ENCODE measurements at places on chromosomes 6 and 20. TPM values are rescaled to one million over a fixed set of nuclear protein-coding genes. Genes with fewer than 3 reads are reported as not detected.
A peak's percentile ranks its signal among the peaks of the same experiment; 100 is the strongest.

FILIP1 gene
- total RNA-seq: 79.2 TPM

OGFRL1 gene
- total RNA-seq: 22.4 TPM

OR2H2 gene
- 0.48 TPM for total RNA-seq

- no peak for DNase-seq
These were observed 70.1 kb upstream of the EMILIN3 start for GRCh38 chr20:41436679-41437078.

DNA sequence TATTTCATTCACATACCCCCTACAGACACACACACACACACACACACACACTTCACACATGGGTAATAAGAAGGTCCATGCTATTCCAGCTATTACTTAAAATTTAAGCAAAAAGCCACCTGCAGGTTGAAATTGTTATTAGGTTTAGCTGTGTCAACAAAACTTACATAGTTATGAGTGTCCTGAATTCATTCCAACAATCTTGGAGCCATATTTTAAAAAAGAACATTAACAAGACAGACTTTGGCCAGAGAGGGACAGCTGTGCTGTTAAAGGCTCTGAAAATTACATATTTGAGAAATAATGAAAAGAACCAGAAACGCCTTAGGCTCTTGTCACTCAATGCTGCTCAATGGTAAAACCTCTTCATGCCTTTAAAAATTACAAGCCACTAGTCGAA is 455.3 kb downstream of the EPM2A start:
- DNase-seq: peak; percentile 26

DNA sequence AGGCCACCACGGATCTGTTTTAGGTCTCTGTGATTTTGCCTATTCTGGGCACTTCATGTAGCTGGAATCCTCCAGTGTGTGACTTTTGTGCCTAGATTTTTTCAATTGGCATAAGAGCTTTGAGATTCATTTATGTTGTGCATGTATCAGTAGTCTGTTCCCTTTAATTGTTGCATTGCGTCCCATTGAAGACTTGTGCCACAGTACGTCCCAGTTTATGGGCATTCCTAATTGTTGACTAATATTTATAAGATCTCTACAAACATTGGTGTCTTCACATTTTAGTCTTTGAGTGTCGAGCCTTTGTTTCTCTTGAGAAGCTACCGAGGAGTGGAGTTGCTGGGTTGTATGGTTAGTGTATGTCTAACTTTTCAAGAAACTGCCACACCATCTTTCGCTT is 704 bp upstream of the FAM210B start:
- no peak for DNase-seq

DNA sequence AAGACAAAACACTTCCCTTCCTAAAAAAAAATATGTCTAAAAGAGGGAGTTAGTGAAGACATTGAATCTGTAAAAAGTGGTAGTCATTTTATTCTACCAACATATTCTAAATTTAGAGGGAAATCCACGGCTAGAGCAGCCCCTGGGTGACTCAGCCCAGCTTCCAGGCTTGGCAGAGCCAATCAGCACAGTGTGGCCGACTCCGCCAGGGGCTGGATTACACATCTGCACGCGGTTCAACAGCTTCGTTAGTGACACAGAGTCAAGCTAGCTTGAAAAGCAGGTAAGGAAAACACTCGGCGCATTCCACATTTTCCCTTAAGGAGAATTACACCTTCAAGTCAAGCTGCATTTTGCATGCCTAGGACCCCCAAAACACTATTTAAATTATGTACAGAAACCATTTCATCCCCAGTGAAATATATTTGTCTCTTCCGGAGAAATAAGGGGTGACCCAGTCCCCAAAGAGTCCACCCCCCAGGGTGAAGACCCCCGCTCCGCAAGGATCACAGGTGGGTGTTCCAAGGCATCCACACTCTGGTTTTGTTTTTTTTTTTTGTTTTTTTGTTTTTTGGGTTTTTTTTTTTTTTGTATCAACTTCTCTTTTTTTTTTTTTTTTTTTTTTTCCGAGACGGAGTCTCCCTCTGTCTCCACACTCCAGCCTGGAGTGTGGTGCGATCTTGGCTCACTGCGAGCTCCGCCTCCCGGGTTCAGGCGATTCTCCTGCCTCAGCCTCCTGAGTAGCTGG is 58.4 kb upstream of the ARID1B start:
- peak; percentile 59 for DNase-seq

- peak; percentile 14 for DNase-seq
These were observed 347.7 kb downstream of the BCKDHB start for GRCh38 chr6:80454197-80454596.

DNA sequence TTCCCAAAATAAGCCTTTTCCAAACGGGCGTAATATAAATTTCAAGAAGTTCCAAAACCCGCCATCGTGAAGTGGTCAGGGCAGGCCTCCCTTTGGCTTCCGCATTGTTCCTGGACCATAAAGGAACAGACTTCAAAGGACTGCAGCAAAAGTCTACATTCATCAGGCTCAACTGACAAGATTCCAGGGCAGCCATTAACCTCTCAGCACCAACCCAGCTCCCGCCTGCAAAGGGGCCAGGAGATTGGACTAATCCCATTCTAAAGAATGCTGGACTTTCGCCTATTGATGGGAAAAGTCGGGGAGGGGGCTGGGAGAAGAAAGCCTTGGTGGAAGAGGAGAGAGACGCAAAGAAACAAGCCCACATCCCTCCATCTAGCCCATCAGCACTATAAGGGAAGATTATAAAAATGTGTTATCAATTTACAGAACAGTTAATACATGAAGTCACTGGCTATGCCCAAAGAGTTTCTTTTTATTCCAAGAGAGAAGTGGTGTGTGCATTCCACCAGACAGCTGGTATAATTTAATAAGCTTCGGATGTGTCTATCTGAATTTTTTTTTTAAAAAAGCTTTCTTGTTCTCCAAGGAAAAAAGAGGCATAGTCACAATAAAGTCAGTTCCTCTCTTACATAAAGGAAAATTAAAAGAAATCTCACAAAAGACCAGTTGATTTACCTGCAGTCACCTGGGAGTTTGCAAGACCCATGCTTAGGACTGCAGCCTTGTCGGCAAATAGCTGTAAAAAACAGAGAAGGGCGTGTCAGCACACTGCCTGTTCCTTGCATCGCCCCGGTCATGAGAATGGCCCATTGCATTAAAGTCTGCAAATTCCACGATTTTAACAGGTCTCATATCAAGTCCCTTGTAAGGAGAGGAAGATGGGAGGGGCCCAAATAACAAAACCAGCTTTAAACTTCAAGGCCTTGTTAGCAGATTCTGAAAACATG is 17.8 kb downstream of the JAG1 start:
- DNase-seq: peak; percentile 81

DNA sequence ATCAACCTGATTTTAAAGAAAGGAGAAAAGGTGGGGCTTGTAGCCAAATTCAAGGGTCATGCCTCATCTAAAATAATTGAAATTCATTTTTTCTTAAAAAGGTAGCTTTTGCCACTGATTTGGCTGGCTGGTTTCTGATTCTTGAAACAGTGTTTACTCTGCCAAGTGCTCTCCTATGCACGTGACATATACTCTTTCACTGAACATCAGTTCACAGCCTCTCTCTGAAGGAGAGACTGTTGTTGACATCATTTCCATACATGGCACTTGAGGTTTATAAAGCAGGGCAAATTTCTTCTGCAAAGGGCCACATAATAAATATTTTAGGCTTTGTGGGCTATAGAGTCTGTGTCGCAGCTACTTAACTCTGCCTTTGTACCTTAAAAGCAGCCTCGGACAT is 40.4 kb upstream of the DOK5 start:
- DNase-seq: no peak

DNA sequence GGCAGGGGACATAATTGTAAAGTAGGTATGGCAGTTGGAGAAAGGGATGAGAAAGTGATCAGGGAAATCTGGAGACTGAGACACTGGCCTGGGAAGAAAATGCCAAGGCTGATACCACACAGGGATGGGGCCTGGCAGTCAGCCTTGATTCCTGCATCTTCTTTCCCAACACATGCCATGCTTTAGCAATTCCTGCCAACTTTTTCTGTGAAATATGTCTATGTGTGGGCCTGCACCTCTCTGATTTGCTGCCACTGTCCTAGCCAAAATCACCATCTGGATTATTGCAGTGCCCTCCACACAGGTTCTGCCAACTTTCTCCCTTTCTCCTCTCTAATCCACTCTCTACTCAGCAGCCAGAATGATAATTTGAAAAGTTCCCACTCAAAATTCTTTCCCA is 759.8 kb upstream of the CITED2 start:
- no peak for DNase-seq

DNA sequence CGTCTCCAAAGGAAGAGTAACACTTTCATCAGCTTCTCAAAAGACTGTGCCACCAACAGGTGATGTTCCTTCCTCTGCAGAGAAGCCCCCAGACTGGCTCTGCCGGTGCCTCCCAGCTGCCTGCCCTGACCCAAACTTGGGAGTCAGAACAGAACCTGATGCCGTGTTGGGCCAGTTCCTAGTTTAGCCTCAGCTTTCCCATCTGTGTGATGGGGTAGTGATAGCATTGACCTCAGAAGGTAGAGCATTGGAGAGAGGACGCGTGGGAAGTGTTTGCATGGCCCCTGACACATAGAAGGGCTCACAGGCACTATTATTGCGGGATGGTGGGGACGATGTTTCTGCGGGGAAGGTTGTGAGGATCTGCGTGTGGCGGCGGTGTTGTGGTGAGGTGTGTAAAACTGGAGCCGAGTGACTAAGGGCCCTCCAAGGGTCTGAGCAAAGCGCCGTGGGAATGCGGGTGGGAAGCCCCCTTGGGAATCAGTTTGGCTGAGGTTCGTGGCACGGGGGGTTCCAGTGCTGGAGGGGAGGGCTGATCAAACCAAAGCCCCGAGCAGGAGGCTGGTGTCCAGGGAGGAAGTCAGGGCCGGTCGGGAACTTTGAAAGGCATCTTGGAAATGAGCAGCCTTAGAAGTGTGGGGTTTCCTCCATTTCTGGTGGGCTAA is 1.7 kb downstream of the NTSR1 start:
- DNase-seq: no peak

- peak; percentile 64 for DNase-seq
These were observed 641 bp downstream of the TEAD3 start for GRCh38 chr6:35496036-35496840.
